Stimulated activated CD4-positive, alpha-beta T cell treated with anti-CD3 and anti-CD28 coated beads, Interleukin-2, amount 100 ng/mL, for 24 hours (primary cell): ENCODE measurements at places on chromosomes 3 and 15.

DNA sequence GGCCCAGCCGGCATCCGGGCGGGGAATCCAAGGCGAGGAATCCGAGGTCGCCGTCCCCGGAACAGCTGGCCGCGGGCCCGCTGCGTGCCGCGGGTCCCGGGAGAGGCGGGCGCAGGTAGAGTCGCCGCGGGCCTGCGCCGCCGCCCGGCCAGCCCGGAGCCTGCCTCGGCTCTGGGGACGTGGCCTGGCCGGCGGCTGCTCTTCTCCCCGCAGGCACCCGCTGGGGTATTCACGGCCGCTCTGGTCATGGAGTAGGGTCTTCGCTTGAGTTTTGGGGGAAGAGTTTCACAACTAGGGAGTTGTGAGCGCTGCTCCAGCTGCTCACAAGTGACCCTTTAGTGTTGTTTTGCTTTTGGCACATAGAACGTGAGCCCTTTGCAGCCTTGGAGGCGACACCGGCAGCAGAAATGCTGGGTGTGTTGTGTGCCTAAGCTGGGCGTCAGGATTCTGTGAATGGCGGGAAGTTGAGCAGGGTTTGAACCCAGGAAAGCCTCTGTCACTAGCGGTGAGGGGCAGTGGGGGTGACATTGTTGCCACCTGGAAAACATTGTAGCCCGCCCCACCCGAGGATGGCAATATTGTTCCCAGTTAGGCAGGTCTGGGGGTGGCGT is 4.0 kb downstream of the TRIM71 start:
- no peak for DNase-seq

GRCh38 chr3:127173516-127174166 is 19.3 kb upstream of the PRR23E start:
- no peak for DNase-seq

- no peak for DNase-seq
Measured at GRCh38 chr15:72856549-72857040, 73.0 kb upstream of the ADPGK start.

DNA sequence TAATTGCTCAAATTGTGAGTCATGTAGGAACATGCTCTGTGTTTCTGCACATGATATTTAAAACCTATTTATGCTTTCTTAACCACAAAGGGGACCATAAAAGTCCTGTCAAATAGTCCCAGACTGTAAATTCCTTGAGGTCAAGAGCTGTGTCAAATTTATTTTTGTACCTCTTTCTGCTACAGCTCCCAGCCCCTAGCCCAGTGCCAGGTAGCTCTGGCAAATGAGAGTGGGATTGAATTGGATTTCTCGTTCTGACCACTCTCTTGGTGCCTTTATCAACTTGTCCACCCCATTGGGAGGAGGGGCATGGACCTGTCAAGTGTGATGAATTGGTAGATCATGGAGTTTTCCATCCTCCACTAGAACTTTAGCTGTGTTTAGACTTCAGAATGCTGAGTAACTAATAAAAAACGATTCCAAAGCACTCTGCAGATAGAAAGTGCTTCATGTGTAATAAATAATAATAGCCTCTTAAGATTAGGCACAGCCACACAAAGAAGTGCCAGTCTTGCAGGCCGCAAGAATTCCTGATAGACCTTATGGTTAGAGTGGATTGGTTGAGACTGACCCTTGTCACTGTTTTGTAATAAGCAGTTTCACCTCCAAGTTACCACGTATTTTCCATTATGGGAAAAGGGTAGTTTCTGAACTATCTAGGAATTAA is 120.4 kb downstream of the LPP start:
- DNase-seq: no peak

- DNase-seq: no peak
Measured at GRCh38 chr3:59128685-59129084, 78.9 kb upstream of the CFAP20DC start.

GRCh38 chr3:64392001-64392400 is 166.7 kb upstream of the PRICKLE2 start:
- no peak for DNase-seq
